CMK (cell line): ENCODE measurements at places on chromosomes 4 and X.

GRCh38 chrX:10099411-10099810, 57.4 kb upstream of the CLCN4 start:
- no peak for DNase-seq

DNA sequence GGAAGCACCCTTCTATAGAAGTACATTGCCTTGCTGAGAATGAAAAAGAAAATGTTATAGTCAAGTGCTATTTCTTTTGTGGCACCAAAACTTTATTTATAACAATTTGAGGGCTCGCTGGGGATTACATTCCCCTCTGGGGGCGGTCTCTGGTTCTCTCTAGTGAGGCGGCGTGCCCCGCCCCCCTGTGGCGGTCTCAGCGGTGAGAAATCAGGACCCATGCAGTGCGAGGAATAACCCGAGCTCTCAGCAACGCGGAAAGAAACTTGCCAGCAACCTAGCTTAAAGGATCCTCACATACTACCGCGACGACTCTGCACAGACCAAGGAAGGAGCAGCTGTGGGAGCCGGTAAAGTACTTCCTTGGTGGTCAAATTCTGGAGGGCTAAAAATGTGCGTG, 83.4 kb upstream of the SHISA3 start:
- no peak for DNase-seq

DNA sequence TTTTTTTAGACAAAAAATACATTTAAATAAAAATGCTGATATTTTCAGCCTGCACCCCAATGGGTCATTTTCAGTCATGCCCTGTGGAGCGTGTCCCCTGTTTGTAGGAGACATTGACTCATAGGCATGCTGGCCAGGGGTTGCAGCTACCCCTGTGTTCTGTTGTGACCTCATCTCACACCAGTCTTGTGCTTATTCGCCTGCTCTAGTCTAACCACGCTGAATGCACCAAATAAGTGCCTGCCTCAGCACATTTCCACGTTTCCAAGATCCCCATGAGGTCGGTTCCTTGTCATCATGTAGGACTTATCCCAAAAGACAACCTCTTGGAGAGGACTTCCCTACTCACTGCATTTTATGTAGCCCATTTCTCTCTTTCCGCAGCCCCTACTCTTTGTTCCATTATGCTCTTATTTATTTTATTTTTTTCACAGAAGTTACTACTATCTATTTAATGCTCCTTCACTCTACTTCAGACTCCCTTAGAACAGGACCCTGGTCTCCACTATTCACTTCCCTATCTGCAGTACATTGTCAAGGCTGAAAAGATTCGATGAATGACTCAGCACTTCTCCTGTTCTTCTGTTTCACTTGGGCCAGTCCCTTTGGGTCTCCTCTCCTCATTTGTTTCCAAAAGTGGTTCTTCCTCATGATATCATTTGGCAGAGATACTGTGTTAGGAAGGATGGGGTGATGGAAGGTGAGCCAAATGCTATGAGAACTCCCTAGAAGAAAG, 109.7 kb downstream of the MSL3 start:
- no peak for DNase-seq

- DNase-seq, result no peak
Measured at GRCh38 chr4:81521708-81522107, 50.0 kb upstream of the RASGEF1B start.

DNA sequence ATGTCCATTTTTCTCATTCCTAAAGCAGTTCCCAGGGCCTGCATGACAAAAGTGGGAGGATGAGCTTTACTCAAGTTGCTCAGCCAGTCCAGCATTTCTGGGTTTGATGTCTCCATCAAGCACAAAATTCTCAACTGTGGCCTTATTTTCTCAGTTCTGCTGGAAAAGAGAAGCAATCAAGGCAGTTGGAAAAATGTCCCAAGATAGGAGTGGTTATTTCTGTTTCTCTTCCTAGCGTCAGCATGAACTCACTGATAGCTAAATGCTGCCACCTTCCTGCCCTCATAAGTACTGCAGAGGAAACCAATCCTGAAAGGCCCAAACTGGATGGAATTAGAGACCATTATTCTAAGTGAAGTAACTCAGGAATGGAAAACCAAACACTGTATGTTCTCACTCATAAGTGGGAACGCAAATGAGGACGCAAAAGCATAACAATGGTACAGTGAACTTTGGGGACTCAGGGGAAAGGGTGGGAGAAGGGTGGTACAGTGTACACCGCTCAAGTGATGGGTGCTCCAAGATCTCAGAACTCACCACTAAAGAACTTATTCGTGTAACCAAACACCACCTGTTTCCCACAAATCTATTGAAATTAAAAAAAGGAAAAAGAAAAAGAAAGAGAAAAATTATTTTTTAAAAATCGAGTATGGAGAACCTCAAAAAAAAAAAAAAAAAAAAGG, 29.6 kb downstream of the ADH7 start:
- peak; percentile 33 for DNase-seq
